ENCODE measurements at places on chromosomes 12 and 14.

DNA sequence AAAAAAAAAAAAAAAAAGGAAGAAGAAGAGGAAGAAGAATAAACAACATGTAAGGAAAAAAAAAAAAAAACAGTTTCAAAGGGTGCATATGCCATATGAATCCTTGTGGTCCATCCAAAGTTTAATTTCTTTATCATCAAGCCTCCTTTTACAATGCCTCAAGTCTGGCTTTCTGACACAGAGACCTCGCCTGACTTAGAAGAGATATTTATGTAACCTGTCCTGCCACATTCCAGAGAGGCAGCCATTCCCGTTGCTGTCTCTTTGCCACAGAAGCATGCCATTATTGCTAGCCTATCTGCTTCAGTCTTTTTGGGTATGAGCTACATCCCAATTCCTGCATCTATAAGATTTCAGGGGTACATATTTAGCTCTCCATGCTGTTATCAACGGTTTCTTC is 596.7 kb upstream of the ATP2B1 start:
- DNase-seq: no peak
- no peaks in the 10 kb centered on the region for H3K36me3 ChIP-seq
- H3K4me1 ChIP-seq: no peaks in the 10 kb centered on the region
- no peak overlapping the region for H3K4me3 ChIP-seq
- no peaks in the 10 kb centered on the region for H3K27me3 ChIP-seq
- no peak overlapping the region for H3K27ac ChIP-seq

- no peaks in the 10 kb centered on the region for H3K36me3 ChIP-seq
- no peak overlapping the region for H3K27ac ChIP-seq
- H3K4me1 ChIP-seq: no peaks in the 10 kb centered on the region
- no peak overlapping the region for H3K4me3 ChIP-seq
These were observed 268.1 kb downstream of the CACNA1C start for GRCh38 chr12:2320841-2321240.

- no peak for DNase-seq
- no peak overlapping the region for H3K27ac ChIP-seq
- H3K4me3 ChIP-seq: no peak overlapping the region
- no peaks in the 10 kb centered on the region for H3K27me3 ChIP-seq
- H3K4me1 ChIP-seq: peaks cover 47% of the 10 kb centered on the region
These were observed 379.4 kb upstream of the RGS6 start for GRCh38 chr14:71552809-71553208.

- H3K4me3 ChIP-seq: no peak overlapping the region
- no peak overlapping the region for H3K27ac ChIP-seq
- H3K4me1 ChIP-seq: no peaks in the 10 kb centered on the region
- H3K27me3 ChIP-seq: no peaks in the 10 kb centered on the region
- no peak for DNase-seq
These were observed 55.1 kb upstream of the FRMD6 start for GRCh38 chr14:51596488-51597117.

DNA sequence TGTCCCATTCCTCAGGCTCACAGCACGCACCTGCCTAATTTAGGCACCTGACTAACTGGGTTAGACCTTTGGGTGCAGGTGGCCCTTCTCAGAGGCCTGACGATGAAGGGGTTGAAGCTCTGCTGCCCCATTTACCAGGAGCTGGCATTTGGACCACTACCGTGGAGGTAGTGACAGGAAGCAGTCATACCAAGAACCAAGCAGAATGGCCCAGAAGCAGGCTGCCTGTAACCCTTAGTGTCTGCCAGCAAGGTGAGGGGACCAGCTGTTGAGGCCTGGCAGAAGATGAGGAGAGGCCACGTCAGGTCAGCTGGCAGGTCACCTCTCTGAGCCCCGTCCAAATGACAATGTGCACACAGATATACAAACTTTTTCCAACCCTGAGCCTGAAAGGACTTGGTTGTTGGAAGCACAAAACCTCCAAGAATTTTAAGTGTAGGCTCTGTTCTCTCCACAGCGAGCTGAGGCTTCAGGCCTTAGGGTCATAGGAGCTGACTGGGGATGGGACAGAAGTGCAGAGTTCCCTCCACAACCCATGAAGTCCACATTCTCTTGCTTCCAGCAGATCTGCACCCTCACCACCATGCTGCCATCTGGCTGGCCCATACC is 23.1 kb downstream of the VASH1 start:
- no peak overlapping the region for H3K27ac ChIP-seq
- H3K4me1 ChIP-seq: peaks cover 9% of the 10 kb centered on the region
- H3K27me3 ChIP-seq: no peaks in the 10 kb centered on the region
- H3K4me3 ChIP-seq: no peak overlapping the region
- peaks cover 29% of the 10 kb centered on the region for H3K36me3 ChIP-seq
